ENCODE measurements at places on chromosomes 1 and 21. TPM values are rescaled to one million over a fixed set of nuclear protein-coding genes. Genes with fewer than 3 reads are reported as not detected.

The CYP4B1 gene
- polyA plus RNA-seq = 1.4 TPM

The RGS5 gene
- 7.3 TPM for polyA plus RNA-seq

The CAMK2N1 gene
- polyA plus RNA-seq = 67.5 TPM

The SLC6A9 gene
- 8.0 TPM for polyA plus RNA-seq

The AMY1B gene
- polyA plus RNA-seq = not detected

All from renal cortex interstitium (tissue), 15 donors.